ENCODE measurements at places on chromosomes 7 and 10.

DNA sequence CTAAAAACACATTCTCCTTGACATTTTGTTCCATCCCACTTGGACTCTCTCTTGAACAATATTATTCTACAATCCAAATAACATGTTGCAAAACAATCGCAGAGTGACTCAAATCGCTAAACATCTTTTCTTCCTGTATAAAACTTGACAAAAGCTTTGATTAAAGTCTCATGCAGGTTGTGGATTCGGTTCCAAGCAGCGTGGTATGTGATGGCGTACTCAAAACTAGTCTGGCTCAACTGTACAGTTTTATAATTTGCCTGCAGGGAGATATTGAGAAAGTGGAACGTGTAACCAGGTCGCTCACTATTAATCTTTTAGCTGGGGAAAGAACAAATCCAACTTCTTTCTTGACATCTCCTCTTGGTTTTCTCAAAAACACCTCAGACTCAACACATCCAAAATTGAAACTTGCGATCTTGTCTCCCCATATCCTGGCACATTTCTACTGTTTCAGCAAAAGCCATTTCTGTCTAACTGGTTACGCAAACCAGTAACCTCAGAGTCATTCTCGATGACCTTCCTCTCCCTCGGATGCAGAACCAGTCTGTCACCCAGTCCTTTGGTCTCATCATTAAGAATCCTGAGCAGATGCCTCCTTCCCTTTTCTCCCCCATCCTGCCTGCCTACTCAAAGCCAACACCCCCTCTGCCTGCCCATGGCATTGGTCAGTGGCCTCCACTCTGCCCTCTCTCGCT, 100.1 kb downstream of the CACNB2 start:
- DNase-seq = no peak

DNA sequence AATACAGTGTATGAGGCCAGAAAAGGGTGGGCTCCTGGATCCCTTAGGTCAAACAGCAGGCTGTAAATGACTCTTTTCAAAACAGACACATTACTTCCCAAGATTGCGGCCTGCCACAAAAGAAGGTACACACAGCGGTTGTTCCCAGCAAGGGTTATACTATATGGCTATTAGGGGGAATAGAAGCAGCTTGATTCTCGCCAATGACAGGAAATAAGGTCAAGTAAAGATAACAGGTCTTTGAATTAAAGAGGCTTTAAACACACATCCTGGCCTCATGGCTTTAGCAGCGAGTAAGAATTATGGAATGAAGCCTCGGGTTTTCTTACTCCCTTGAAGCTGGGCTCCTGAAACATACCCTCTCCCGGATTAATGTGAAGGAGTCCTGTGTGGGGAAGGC, 58.3 kb downstream of the CYP26A1 start:
- no peak for DNase-seq

DNA sequence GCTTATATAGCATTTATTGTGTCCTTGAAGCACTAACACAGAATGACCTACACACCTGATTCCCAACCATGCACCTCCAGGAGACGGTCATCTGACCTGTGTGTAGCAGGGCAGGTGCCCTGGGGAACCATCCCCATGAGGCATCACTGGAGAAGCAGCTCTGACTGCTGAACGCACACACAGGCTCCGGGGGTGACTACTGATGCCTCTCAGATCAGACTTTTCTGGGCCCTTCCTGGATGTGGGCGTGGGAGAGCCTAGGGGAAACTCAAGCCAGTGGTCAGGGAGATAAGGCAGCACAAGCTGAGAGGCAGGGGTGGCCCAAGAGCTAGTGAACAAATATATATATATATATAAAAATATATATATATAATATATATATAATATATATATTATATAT, 37.6 kb downstream of the CPXM2 start:
- no peak for DNase-seq

DNA sequence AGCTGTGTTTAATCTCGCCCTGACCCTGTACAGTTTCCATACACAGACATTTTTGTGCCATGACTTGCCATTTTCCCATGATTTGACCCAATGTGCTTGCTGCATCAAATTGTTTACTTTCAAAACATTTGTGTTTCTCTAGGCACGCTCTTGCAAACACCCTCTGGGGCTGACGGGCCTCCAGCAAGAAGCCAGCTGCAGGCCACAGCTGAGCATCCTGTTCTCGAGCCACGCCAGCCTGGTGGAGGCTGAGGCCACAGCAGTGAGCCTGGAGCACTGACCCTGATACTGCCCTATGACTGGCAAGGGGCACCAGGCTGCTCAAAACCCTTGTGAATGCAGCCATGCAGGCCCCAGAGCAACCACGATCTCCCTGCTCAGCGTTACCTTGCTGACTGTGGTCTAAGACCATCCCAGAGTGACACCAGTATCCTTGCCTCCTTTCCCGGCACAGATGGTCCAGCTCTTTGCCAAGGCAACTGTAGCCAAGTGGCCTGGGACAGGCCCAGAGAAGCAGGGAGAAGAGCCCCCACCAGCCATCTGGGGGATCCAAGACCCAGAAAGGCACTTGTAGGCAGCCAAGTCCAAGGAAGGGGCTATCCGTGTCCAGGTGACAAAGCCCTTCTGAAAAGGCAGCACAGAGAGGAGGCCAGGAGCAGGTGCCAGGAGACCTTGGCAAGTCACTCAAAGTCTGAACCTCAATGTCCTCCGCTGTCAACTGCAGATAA, 78.5 kb downstream of the OAT start:
- no peak for DNase-seq

DNA sequence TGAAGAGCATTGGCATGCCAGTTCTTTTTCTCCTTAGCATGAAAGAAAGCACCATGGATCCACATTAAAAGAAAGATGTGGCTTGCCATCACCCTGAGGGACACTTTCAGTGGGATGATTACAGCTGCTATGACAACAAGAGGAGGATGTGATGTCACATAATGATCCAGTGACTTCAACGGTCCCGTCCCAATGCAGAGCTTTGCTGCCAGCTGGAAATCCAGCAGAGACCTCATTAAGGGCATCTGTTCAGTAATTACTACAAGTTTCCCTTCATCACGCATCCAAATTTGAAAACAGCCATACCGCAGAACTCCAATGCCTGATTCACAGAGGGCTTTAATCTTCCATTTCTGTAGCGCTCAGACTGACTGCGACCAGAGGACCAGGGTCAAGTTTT, 206.6 kb downstream of the LSM5 start:
- DNase-seq = no peak

- no peak for DNase-seq
Measured at GRCh38 chr7:92949748-92950147, 113.4 kb upstream of the CDK6 start.

GRCh38 chr7:23001610-23002009, 12.3 kb downstream of the HYCC1 start:
- DNase-seq = no peak

DNA sequence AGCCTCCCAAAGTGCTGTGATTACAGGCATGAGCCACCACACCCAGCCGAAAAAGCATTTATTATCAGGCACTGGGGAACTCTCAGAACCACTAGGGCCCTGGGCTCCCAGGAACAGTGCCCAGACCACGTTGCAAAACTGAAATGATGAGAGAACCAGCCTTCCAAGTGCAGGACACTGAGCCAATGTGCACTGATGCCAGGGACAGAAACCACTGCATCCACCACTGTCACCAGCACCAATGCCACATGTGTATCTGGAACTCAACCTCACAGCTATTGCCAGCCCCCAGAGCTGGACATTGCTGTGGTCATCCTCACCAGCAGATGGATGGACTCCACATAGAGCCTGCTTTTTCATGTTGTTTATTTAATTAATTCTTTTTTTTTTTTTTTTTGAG, 28.2 kb upstream of the TPST1 start:
- DNase-seq = no peak

- no peak for DNase-seq
Measured at GRCh38 chr10:120970595-120971529, 119.7 kb downstream of the WDR11 start.

- DNase-seq = no peak
Measured at GRCh38 chr10:105827133-105827532, 1186.0 kb downstream of the SORCS3 start.

DNA sequence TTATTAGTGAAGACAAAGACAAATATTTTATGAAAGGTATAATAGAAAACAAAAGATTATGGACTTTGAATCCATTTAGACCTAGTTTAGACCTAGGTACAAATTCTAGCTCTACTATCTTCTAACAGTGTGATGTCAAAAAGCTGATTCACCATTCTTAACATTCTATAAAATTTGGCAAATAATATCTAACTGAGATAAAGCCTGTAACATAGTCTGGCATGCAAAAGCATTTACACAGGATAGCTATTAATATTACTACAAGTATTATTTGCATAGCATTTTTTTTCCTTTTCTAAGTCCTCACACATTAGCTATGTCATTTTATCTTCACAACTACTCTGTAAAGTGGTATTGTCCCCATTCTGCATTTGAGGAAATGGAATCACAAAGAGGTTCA, 179.6 kb upstream of the LRRTM3 start:
- DNase-seq = no peak

GRCh38 chr10:76285012-76285411, 853.6 kb downstream of the LRMDA start:
- DNase-seq = no peak

DNA sequence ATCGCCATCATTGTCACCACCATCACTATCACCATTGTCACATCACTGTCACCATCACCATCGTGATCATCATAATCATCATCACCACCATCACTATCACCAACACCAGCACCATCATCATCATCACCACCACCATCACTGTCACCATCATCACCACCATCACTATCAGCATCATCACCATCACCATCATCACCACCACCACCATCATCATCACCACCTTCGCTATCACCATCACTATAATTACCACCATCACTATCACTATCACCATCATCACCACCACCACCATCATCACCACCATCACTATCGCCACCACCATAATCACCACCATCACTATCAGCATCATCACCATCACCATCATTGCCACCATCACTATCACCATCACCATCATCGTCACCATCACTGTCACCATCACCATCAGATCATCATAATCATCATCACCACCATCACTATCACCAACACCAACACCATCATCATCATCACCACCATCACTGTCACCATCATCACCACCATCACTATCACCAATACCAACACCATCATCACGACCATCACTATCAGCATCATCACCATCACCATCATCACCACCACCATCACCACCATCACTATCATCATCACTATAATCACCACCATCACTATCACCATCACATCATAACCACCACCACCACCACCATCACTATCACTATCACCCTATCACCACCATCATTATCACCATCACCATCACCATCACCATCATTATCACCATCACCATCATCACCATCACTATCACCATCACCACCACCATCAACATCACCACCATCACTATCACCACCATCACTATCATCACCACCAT, 6.0 kb upstream of the GNA12 start:
- DNase-seq = peak; percentile 28

GRCh38 chr10:53536322-53536721, 763.7 kb upstream of the MBL2 start:
- no peak for DNase-seq

DNA sequence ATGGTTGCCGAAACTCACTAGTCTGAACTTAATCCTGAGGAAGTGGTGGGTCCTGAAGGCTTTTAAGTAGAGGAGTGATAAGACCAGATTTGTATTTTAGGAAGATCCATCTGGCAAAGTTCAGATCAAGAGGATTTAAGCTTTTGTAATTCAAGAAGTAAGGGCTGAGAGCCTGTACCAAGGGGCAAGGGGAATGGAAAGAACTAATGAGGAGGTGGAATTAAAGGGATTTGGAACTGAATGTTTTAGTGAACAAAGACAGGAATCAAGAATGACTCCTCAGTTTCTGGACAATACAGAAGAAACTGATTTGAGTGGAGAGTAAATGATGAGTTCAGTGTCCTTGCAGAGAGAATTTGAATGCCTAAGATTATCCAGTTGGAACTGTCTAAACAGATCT, 249.0 kb downstream of the C7orf25 start:
- no peak for DNase-seq

GRCh38 chr7:22992874-22993840, 20.8 kb downstream of the HYCC1 start:
- no peak for DNase-seq

- DNase-seq = no peak
Measured at GRCh38 chr7:4519819-4520520, 162.1 kb upstream of the FOXK1 start.

GRCh38 chr10:32982911-32983909, 25.2 kb upstream of the ITGB1 start:
- DNase-seq = peak; percentile 55

- no peak for DNase-seq
Measured at GRCh38 chr10:79089632-79090031, 20.9 kb downstream of the ZMIZ1 start.

DNA sequence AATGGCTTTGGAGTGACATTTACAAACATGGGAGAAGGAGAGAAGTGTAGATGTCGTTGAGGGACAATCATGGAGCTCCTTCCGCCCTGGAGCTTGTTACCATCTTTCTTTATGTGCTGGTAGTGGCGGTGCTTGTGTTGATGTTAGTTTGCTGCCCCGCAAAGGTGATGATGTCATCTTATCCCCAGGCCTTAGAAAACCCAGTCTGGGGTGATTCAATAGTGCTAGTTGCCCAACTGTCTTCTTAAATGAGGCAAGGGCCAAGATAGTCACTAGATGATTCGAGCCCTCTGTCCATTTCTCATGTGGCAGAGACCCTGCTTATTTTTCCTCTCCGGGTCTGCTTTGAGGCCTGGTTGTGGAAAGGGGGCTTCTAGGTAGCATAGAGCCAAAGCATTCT, 277.4 kb downstream of the CCSER2 start:
- no peak for DNase-seq

All from CD4-positive, alpha-beta T cell treated with Interleukin-17A for 1 hour (primary cell).